Fibroblast of upper back skin (primary cell): ENCODE measurements at places on chromosomes 6 and 20.

GRCh38 chr6:160327981-160328380, 20.2 kb upstream of the SLC22A3 start:
- no peak for DNase-seq

DNA sequence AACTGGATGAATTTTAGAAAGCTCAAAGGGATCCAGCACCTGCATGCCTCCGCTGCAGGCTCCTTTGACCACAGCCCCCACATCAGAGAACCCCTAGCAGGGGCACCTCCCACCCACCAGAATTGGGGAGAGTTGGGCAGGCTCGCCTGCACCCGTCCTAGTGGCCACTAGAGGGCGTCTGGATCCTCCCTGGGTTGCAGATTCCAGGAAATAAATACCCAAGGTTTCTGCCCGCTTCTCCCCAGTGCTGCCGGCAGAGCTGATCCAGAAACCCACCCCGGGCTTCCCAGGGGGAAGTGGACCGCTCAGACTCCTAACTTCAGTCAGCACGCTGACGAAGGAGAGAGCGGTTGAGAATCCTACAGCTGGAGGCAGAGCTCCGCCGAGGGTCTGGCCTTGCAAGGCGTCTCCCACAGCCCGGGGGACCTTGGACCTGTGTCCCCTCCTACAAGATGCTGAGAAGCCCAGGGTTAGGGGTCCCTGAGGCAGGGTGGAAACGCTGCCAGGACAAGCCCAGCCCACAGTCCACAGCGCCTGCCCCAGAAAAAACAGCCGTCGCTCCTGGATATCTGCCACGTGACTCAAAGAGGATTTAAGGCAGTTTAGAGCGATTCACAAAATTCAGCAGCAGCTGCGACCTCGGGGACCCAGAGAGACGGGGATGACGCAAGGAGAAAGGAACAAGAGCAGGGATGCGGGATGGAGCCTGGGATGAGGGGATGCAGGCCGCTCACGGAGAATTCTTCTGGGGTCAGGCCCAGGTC, 32.6 kb upstream of the PHACTR3 start:
- peak; percentile 71 for DNase-seq

- no peak for DNase-seq
These were observed 95.1 kb upstream of the EXOC2 start for GRCh38 chr6:788058-788457.

DNA sequence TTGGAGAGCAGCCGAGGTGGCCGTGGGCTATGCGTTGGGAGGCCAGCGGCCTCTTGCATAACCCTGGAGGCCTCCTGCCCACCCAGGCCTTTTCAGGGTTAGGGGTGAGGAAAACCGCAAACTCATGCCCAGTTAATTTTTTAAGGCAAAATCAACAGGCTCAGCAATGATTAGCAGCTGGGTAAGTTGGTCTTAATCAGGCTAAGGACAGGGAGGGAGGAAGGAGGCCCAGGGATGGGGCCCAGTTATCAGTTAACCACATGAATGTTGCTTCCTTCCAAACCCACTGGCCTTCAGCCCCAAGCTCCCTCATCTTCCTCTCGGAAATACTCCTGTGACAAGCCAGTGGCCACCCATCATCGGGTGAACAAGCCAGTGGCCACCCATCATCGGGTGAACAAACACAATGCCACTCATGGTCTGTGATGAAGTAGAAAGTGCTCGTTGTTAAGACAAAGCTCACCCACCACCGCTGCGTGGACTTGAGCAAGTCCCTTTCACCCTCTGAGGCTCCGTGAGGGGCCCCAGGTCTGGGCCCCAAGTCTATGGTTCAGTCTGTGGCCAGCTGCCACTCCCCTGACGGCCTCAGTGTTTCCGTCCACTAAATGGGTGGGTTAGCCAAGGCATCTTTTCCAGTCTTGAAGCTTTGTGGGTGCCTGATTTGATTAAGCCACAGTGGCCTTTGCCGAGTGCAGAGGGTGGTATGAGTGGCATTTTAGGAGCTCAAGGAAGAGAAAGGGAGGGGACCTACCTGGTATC, 39.4 kb downstream of the HNF4A start:
- no peak for DNase-seq

- no peak for DNase-seq
These were observed 101.9 kb downstream of the LIN28B start for GRCh38 chr6:105058846-105059245.

DNA sequence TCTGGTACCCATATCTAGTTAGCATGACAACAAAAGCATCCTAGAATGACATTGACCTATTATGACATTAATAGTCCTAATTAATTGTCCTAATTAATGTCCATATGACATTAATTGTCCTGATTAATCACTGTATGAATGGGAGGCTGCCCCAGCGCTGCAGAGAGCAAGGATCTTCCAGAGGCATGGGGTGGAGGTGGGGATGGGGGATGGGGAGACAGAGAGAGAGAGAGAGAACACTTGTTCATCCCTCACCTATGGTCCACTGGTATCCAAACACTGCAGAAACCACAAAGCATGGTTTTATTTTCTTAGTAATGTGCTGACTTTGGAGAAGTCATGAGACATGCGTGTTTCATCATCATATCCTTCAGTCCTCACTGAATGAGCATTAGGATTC, 235.1 kb downstream of the FNDC1 start:
- DNase-seq, result no peak

GRCh38 chr6:105750089-105750488, 336.0 kb upstream of the PRDM1 start:
- no peak for DNase-seq
